ENCODE measurements at places on chromosomes 12 and 14.

DNA sequence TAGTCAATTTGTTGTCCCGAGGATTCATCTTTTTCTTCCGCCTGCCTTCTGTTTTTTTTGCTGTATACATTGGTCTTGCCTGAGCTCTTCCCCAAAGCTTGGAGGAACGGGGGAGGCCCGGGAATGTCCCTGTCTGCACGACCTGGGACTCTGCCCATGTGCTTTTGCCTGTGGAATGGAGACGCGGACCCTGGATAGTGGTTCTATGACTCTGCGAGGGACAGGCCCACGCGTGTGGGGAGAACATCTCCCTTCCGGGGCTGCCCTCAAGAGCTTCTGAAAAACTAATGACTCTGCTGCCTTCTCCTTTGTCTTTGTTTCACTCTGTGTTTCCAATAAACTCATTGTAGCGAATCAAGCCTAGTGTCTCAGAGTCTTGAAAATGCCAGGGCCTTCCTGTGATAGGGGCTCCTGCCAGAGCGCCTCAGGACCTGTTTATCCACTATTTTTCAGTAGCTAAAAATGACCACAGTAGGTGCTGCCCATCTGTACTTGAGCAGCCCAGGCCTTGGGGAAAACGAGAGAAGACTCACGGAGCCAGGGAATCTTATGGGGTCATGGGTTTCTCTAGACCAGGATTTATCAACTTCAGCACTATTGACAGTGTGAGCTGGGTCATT, 12.3 kb downstream of the KRT83 start:
- no peak for DNase-seq

GRCh38 chr14:45048385-45048784, 35.5 kb upstream of the PRPF39 start:
- no peak for DNase-seq

GRCh38 chr14:95240859-95241813, 78.6 kb downstream of the CLMN start:
- DNase-seq, result no peak

- DNase-seq, result no peak
These were observed 40.1 kb downstream of the KIAA0586 start for GRCh38 chr14:58467575-58467974.

- DNase-seq, result no peak
These were observed 3.3 kb downstream of the ARHGAP9 start for GRCh38 chr12:57476162-57476992.

DNA sequence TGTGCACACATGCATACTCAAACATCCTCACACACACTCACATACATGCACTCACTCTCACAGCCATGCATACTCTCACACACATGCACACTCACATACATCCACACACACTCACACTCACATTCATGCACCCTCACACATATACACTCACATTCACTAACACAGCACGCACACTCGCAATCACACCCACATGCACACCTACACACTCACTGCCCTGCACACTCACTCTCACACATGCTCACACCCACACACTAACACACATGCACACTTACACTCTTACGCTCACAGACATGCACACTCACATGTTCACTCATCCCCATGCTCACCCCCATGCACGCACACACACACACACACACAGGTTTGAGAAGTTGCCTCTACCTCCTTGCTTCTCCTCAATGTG, 63.2 kb upstream of the SFSWAP start:
- DNase-seq, result no peak

DNA sequence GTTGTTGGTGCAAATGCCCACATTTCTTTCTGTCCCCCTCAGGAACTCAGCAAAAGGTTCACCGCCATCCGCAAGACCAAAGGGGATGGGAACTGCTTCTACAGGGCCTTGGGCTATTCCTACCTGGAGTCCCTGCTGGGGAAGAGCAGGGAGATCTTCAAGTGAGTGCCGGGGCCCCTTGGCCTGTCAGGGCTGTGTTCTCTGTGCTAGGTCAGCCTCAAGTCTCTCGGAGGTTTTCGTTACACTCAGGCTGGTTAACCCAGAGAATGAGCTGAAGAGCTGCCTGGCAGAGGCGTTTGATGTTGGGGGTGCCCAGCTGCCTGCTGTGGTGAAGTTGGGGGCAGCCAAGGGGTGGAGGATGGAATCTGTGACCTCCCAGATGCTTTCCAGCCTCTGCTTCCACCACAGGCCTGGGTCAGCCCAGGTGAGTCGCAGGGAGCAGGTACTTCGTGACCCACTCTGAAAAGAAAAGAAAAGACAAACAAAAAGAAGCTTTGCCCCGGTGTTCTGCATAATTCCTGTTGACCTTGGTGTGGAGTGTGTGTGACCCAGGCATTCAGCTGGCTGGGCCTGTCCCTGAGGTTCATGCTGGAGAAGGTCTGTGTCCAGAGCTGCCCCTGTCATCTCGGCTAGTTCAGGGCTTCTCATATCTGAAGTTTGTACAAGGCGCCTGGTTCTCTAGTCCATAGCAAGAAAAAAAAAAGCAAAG, 12.9 kb downstream of the OTUB2 start:
- no peak for DNase-seq

- DNase-seq, result no peak
These were observed 36.2 kb upstream of the SOCS2 start for GRCh38 chr12:93536111-93536765.

DNA sequence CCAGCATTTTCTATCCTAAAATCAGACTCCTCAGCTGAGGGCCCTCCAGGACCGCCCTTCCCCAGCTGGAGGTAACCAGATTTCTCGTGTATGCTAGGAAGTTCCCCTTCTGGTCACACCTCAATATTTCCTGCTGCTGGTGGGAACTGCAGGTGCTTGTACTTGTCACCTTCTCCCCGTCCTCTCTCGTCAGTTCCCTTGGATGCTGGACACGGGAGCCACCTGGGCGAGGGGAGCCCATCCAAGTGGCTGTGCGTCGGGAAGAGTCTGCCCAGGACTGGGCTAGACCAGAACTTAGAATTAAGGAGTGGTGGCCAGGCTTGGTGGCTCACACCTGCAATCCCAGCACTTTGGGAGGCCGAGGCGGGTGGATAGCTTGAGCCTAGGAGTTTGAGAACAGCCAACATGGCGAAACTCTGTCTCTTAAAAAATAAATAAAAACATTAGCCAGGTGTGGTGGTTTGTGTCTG, 23.2 kb upstream of the KIF26A start:
- DNase-seq, result no peak

DNA sequence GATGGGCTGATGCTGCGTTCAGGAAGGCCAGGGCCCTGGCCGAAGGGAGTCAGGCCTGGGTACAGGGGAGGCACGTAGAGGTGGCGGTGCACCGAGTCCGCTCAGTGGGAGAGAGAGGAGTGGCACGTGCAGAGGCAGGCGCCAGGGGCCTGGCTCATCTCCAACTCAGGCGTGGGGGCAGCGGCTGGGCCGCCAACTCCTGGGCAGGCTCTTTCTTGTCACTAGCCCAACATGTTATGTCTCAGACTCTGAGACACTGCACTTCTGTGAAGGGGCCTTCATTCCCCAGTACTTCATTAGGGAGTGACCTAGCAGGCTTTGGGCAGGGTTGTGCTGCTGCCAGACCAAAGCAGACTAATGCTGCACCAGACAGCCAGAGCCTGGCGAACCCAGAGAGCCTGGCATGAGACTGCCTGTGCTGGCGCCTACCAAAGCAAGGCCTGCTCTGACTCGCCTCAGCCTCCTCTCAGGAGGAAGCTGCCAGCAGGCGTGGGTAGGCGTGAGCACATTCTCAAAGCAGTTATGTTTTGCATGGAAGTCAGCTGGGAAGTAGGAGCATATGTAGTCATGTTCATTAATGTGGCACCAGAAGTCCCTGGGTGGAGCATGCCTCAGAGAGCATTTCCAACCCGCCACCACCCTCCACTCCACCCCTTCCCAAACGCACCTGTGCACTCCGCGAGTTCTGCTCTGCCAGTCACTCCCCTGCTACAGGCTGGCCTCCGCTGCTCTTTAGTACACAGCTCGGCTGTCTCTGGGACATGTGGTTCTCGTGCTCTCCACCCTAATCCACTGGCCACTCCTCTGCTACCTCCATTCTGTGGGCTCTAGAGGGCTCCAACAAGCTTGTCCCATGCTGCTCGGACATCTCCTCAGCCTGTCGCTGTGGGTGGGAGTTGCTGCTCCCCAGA, 9.7 kb downstream of the CKB start:
- DNase-seq, result peak; percentile 69

DNA sequence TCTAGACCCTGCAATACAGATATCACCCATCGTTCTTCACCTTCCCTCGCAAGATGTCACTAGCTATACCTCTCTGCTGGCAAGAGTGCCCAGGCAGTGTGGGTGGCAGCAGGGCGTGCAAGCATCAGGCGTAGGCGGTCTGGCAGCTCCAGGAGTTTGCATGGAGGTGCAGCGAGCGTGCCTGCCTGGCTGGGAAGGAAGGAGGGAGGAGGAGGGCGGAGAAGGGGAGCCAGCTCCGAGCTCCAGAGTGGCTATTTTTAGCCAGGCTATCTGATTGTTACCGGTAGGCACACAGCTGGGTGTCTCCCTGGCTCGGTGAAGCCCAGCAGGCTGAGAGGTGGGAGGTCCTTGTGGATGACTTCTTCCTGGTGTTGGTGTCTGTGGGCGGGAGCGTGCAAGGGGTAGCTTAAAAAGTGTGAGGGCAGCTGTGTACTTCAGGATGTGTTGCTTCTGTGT, 6.2 kb downstream of the FOXJ2 start:
- DNase-seq, result peak; percentile 73

DNA sequence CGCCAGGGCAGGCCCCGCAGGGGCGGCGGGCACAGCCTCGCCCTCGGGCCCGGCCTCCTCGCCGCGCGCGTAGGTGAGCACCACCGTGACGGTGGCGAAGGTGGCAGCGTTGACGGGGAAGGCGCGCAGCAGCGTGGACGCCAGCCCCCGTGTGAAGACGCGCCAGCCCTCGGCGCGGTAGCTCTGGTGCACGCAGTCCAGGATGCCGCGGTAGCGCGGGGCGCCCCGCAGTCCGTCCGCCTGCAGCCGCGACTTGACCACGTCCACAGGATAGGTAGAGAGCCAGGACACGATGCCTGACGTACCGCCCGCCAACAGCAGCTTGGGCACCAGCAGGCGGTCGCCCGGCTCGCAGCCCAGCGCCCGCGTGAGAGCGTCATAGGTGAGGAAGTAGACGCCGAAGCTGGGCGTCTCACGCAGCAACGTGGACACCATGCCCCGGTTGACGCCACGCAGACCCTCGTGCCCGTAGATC, 13.9 kb downstream of the SLC25A29 start:
- DNase-seq, result no peak

DNA sequence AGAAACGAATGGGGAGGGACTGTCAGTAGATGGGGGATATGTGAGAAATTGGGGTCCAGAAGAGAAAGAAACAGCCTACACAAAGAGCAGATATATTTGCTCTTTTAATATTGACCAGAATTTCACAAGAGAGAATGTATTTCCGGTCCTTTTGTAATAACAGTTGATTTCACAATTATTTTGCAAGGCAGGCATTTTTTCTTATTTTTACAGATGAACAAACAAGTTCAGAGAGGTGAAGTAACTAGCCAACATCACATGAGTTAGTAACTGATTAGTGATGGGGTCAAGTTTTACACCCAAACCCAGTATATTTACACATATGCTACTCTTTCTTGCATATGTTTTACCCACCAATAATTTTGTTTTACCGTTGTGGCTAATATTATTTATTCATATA, 188.2 kb downstream of the NAV3 start:
- DNase-seq, result no peak

DNA sequence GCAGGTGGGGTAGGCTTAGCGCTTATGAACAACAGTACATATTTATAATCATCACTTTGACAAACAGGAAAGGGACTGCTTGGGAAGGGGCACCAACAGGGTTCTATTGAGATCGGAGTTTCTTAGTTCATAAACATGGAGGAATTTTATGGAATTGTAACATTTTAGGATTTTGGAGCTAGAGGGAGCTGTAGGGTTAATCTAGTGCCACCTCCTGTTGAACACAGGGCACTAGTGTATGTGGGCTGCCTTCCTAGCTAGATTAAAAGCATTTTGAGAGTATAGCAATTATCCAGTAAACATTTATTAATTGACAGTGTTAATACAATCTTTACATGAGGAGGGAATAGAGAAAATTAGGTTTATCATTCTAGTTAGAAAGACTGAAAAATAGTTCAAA, 23.1 kb upstream of the TBC1D30 start:
- DNase-seq, result no peak

DNA sequence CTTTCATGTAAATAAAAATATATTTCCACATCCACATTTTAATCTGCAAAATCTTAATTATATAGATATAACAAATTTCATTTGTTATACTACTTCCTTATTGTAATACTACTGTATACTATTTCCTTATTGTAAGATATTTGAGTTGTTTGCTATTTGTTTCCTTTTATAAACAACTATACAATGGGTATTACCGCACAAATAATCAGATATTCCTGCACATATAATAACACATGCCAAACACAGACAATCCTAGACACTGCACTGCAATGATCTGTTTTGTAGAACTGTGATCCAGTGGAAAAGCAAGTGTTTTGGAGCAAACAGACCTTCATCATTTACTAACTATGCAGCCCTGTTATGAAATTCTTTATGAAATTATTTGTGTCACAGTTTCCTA, 30.5 kb downstream of the PRKD1 start:
- no peak for DNase-seq

DNA sequence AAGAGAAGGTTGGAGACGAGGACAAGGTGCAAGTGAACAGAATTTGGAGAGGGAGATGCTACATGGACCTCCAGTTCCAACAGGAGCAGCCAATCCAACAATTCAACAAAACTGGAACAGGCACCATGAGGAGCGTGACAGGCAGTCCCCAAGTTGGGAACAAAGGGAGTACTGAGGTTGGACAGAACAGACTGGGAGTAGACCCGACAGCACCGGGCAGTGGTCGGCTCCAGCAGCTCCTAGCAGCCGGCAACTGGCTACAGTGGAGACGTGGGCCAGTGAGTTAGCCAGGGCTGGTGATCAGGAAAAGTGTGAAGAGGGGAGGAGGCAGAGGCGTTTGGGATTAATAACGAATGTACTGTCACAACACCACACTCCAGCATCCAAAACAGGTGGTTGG, 16.4 kb downstream of the MAP3K9 start:
- no peak for DNase-seq

GRCh38 chr12:117363953-117364486, 2.6 kb upstream of the NOS1 start:
- DNase-seq, result no peak

DNA sequence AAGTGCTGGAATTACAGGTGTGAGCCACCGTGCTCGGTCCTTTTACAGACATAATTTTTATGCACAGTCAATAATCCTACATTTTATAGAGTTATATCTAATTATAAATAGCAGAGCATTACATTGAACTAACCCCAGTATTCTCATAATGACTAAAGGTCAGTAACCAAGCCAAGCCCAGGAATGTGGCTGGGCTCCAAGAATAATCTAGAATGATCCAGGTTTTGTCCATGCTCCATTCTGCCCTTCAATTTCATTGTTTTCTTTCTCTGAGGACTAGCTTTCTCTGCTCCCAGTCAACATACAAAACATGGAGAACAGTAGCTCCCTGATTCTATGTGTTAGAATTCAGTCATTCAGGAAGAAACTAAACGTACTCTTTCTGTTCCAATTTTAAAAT, 92.1 kb upstream of the KRR1 start:
- DNase-seq, result no peak
